ENCODE measurements at places on chromosomes 11 and 22.

DNA sequence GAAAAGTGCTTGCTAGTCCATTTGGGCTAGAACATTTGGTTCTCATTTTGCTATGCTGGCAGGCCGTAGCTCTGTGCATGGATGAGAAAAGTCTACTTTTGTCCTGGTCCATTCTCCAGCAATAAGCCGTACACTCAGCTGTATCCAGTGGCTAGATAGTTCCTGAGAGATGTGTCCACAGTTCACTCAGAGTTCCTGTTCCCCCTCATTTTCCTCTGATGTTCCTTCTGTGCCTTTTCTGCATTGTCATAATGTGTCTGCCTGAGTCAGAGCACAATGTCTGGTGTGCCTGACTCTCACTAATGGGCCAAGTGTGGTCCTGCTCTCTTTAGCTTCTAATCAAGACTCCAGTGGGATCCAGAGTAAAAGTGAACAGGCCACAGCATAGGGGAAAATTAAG, 215.7 kb upstream of the CTSC start:
- no peak for DNase-seq

DNA sequence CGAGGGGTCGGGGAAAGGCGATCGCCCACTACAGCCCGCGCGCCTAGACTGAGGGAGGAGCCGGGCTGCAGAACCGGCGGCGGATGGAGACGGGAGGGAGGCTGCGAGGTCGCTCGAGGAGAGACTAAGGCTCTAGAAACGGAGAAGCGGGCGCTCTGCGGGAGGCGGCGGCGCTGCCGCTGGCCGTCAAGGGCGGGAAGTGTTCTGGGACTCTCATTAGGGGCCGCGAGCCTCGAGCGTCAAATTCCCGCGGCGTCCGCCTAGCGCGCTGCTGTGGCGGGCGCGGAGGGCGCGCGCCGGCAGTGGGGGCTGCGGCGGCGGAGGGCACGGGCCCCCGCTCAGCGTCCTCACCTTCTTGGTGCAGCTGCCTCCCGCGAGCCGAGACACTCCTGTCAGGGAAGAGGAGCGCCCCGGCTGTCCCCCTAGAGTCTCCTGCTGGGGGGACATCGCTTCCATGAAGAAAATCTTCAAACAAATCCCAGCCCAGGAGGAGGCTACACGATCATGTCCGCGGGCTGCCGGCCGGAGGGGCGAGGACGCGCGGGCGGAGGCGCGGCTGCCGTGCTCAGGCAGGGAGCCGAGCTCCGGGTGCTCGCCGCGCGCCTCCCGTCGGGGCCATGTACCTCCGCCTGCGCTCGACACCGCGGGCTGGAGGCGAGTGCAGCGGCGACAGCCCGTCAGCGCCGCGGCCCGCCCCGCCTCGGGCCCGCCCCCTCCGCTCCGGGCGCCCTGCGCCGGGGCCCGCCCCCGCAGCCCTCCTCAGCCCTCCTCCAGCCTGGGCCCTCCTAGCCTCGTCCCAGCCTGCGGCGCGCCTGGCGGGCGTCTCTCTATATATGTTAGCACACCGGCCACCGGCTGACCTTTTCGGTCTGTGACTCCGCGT, at the start of gene ARHGAP20:
ARHGAP20 (minus strand) TSS at position 662 of the 883 bp plus-strand sequence; CDS start at position 456, 206 bp downstream.
- peak; percentile 43 for DNase-seq

DNA sequence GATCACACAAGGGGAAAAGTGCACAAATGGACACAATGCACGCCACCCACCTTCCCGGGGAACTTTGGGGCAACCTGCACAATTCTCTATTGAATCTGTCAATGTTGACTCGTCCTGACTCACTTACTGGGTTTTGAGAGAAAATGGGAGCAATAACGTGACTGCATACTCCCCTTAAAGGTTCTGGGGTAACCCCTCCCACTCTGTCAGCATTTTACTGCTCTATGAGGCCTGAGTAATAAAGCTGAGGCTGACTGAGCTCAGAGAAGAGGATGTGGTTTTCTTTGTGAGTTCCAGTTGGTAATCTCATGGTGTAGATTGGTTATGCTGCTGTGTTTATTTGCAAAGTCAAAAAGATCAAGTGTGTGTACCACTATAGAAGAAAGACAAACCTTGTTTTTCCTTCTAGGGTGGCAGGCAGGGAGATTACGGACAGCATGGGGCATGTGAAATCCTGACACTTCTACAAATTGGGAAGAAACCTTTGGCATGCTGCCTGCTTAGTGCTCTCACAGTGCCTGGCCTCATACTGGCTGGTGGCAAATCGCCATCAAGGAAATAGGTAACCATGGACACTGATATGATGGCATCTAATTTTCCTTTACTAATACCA, 16.1 kb upstream of the APOA1 start:
- no peak for DNase-seq

GRCh38 chr11:843086-843734, 558 bp downstream of the TSPAN4 start:
- DNase-seq: no peak

DNA sequence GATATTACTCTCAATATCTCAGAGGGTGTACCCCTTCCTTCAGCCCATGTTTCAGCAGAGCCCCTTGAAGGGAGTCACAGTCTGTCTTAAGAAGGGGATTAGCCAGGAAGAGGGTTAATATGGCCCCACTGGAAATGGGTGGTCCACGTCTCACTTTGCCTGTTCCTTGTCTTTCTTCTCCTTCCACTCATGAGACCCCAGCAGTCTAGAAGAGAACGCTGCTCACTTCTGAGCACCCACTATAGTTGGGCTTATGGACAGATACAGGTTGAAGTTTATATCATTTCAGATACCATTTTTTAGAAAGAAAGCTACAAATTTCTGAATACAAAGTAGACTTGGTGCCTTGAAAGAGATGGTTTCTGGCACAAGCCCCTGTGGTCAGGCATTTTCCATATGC, 139.3 kb upstream of the API5 start:
- no peak for DNase-seq

GRCh38 chr11:129543515-129544290, 168.1 kb downstream of the BARX2 start:
- no peak for DNase-seq

DNA sequence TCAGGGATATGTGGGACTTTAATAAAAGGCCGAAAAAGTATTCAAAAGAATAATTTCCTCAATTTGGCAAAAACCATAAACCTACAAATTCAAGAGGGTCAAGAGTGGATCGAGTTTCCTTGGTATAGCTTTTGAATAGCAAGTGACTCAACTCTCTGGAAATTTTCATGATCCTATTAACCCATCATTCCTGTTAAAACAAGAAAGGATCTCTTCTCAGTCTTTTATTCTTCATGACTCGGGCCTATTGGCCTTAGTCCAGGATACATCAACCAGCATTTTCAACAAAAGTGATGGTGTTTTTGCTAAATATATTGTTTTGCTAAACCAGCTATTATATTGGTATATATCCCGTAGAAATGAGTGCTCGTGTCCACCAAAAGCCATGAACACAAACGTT, 110.3 kb downstream of the ATXN10 start:
- DNase-seq: no peak

GRCh38 chr11:45097721-45098493, 48.5 kb upstream of the PRDM11 start:
- no peak for DNase-seq

DNA sequence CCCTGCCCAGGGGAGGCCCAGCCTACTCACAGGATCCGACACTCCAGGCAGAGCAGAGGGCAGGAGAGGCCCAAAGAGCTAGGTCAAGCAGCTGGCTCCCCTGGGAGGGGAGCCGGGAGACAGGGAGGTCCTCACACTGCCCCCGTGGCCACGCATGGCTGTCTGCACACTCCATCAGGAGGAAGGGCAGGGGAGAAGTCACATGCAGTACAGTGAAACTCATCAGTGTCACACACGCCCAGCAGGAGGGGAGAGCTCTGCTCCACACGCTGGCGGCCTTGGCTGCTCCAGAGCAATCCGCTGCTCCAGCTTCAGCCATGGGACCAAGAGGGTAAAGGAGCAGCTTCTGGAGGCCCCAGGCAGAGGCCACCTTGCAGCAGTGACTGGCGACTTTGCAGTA, 14.3 kb downstream of the TCIRG1 start:
- DNase-seq: no peak

- DNase-seq: no peak
Observed at GRCh38 chr11:5686426-5686825, 1.6 kb upstream of the TRIM5 start.

GRCh38 chr22:49678842-49679170, 148.9 kb downstream of the BRD1 start:
- no peak for DNase-seq

GRCh38 chr11:94077552-94078293, 50.9 kb upstream of the PANX1 start:
- no peak for DNase-seq

DNA sequence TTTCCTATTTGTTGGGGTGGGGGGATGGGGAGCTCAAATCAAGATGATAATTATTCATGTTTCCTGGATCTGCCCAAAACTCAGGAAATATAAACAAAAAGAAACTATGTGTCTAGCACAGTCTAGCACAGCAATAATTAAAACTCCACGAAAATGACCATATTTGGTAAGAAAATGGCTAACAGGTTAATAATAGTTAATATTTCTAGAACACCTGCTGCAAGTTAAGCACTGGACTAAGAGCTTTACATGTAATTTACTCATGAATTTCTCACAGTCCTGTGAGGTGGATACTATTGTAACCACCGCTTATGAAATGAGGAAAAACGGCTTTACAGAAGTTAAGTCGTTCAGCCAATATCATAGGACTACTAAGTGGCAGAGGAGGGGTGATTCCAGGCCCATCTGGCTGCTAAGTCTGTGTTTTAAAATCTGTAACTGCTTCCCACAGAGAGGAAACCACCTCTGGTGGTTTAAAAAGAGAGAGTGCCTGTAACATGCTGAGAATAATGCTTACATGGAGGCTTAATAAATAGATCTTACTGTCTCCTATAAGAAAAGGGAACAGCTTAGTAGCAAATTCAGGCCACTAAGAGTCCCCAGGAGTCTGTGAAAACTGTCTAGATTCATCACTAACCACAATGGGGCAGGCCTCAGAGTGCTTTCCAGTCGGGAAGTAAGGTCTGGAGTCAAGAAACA, 11.0 kb upstream of the AMOTL1 start:
- DNase-seq: no peak

DNA sequence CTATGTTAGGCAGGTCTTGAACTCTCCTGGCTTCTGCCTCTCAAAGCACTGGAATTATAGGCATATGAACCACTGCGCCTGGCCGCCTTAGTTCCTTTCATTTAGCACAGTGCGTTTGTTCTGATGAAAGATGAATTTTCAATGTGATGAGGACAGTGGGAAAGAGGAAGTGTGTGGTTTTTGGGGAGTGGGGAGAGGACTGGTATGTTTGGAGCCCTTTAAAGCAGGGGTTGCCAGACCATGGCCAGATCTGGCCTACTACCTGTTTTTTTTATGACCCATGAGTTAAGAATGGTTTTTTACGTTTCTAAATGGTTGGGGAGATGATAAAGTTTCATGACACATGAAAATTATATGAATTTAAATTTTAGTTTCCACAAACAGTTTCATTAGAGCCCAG, 12.5 kb downstream of the ATXN10 start:
- no peak for DNase-seq

DNA sequence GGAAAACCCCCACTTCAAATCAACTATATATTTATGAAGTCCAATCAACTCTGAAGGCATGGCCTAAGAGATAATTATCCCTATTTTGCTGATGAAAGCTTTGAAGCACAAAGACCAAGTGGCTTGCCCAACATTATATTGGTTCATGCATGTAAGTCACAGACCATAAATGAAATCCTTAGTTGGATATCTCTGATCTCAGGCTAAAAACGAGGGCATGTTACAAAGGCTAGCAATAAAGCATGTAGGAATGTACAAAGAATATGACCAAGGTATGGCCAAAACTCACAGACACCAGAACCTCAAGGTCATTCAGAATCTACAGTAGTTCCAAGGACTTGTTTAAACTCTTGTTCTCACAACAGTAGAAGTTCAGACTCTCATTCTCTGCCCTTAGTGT, 100.2 kb upstream of the SESN3 start:
- DNase-seq: no peak

DNA sequence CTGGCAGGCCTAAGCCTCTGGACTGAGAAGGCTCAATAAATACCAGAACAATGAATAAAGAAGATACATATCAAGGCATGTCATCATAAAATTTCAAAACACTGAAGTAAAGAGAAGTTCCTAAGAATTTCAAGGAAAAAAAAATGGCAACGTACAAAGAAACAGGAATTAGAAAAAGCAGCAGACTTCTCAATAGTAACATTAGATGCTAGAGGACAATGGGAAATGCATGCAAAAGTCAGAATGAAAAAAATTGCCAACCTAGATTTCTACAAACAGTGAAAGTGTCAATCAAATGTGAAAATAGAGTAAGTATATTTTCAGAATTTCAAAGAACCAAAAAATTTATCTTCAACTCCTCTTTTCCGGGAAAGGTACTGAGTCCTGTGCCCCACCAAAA, 125.0 kb downstream of the KCNC1 start:
- no peak for DNase-seq

DNA sequence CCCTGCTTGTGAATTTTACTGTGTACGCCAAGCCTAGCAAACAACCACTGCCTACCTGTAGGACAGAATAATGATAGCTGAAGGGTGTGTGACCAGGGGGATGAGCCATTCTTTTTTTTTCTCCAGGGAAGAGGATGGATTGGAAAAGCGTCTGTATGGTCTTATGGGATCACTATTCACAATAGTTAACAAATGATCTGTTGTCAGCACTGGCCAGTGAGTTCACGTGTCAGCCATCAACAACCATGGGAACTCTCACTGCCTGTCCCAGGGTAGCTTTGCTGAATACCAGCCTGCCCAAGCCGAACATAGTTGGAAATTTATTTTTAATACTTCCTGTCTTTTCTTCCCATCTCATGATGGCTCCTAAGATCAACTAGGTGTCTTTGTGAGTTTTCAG, 170.2 kb downstream of the ST3GAL4 start:
- no peak for DNase-seq

DNA sequence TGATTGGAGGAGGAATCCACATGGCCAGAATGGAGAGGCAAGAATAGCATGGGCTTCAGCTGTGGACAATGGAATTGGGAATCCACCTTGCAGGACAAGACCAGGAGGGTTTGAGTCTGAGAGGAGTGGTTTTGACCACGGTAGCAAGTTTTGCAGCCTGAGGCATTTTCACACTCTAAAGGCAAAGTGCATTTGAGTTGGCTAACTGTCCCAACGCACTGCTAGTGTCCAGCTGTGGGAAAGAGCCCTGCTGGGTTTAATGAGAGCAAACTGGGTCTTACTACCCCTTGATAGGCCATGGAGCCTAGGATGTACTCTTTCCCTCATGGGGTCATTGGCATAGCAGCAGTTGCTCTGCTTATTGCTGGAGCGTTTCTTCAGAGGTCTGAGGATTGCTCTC, at the start of gene OR5B2:
OR5B2 (minus strand) TSS at position 101 of the 400 bp plus-strand sequence. CDS start 4,860 bp downstream, outside the sequence.
- no peak for DNase-seq

GRCh38 chr11:8649361-8649760, 33.1 kb downstream of the TRIM66 start:
- no peak for DNase-seq

DNA sequence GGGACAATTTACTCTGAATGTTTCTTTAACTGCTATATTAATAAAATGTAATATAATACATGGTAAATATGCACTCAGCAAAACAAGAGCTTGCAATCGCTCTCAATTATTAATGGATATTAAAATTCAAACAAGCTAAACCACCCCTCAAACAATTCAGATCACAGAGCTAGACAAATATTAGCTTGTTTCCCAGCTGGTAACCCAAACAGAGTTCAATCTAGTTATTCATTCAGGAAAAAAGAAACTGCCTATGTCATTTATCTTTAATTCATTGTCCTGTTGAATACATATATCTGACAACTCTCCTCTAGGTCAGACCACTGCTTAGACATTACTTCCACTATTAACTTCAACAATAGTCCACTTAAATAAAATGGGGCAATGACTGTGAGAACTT, 78.7 kb downstream of the SERGEF start:
- no peak for DNase-seq

GRCh38 chr11:27976262-27976661, 131.7 kb downstream of the KIF18A start:
- DNase-seq: no peak

GRCh38 chr11:74471668-74472429, 4.5 kb upstream of the KCNE3 start:
- DNase-seq: no peak

Data from spinal cord (tissue), 10 donors.